ENCODE measurements at places on chromosomes 6 and 20.

- no peak for DNase-seq
Measured at GRCh38 chr6:43849844-43850243, 79.8 kb downstream of the VEGFA start.

DNA sequence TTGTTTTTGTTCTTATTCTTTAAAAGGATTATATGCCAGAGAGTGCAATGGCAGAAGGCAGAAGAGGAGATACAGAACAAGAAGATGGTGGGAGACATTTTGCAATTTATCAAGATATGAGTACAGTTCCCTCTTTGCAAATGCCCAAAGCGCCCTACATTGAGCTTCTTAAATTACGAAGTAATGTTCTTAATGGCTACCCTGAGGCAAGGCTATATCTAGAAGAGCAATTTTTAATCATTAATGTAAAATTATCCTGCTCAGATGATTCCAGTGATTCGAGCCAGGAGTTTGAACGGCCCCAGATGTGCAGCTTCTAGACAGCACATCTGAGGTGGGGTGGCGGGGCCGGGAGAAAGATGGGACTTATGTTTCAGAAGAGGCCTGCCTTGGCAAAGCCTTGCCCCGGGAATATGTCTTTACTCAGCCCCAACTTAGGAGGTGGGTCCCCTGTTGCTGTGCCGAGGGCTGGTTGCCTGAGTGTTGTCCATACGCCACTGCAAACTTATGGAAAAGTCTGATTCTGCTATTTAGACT lies 84.9 kb upstream of the MLN start:
- DNase-seq = no peak

GRCh38 chr6:142271476-142271875 lies 30.3 kb upstream of the ADGRG6 start:
- DNase-seq = no peak

DNA sequence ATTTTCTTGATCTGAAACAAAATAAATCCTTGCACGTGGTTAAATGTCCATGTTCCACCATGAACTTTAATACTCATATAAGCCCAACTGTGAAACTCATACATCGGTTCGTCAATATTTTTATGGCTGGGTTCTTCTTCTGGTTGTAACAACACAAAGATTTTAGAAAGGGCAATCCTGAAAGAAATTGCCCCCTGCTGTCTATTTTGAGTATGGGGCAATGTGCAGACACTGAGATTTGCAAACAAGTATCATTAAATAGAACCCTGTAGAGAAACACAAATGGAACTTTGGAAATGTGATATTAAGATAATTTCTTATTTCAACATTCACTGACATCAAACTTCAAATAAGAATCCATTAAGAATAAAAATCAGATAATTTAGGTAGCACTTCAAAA lies 80.2 kb upstream of the PHACTR1 start:
- no peak for DNase-seq

DNA sequence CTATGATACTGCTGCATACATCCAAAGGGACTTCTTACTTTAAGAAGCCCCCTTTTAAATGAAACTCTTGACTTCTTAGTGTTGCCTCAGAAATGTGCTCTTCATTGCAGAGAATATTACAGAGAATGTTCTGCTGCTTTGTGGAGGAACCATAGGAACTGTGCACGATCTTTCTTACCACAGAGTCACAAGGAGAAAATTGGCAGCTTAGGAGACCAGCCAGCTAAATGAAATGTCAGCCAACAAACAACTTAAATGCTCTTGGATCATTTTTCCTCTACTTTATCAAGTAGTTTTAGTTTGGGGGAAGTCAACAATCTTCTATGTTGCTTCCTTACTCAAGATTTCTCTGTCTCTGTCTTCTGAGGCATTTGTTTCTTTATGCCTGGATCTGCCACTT lies 125.9 kb upstream of the MLIP start:
- no peak for DNase-seq

GRCh38 chr6:158636778-158637177 lies 7.8 kb downstream of the DYNLT1 start:
- no peak for DNase-seq

DNA sequence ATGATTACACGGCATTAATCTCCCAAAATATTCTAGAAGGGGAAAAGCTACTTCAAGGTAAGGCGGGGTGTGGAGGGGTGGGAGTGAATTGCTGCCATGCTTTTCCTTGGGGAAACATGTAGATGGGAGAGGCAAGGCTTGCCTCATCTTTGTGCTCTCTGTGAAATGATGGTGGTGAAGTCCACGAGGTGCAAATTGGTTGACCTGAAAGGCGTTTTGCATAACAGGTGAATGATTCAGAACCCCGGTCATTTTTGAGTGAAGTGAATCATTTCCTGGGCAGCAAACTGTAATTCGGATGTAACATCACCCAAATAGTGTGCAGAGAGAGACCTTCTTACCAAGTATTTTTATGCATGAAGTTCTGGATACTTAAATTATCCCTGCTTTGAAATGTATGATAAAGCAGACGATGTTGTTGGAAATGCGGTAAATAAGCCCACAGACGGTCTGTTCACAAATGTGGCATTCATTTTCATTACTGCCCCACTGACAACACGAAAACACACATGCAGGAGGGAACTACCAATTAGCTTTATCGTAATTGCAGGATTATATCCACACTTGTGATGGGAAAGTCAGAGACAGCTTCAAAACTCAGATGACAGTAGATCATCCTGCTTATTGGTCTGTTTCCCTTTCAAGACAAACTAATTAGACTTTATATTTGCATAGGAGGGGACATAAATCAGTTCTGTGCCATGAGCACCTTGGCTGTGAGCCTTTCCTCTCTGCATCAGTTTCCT lies 3.0 kb downstream of the CDH4 start:
- peak; percentile 67 for DNase-seq

DNA sequence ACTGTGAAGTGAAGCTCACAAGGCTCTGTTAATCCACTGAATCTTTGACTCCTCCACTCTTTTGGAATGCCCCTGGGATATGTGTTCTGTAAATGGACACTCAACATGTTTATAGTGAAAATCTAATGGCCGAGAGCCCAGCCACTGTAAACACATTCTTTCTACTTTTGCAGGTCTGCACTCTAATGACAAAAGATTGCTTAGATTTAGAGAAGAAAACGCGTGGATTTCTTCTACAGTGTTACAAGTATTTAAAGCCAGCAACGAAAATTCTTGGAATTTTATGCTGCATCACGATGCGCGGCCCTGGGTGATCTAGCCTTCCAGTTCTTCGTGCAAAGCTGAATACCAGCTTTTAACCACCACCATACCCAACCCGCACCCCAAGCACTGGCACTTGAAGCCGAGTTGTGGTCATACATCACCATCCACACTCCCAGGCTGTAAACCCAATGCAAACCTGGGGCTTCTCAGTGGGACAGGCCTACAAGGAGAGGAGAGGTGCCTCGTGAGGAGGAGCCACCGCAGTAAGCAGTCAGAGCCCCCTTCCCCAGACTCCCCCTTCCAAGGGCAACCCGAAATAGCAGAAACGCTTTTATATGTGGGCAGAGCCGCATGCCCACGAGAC lies 3.7 kb upstream of the FOXO3 start:
- DNase-seq = no peak

DNA sequence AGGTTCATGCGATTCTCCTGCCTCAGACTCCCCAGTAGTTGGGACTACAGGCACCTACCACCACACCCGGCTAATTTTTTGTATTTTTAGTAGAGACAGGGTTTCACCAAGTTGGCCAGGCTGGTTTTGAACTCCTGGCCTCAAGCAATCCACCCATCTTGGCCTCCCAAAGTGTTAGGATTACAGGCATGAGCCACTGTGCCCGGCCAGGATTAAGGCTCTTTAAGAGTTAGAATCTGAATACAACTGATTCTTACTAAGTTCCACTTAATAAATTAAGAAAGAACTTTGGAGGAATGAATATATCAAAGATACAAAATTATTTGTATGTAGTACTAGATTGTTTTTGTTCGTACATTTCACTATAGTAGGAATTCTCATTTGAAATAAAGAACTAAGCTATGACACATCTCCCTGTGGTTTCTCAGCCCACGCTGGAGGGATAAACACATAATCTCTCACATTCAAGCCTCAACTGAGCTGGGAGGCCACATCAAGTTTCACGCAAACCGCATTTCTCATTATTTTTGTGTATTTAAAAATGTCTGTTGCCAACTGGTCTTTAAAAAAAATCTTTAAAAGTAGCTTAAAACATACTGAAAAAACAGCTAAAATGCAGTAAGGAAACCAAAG lies 34.2 kb downstream of the DTNBP1 start:
- no peak for DNase-seq

GRCh38 chr20:50376888-50377459 lies 133.2 kb upstream of the PTPN1 start:
- no peak for DNase-seq

GRCh38 chr6:152566103-152566875 lies 70.9 kb downstream of the SYNE1 start:
- no peak for DNase-seq

- no peak for DNase-seq
Measured at GRCh38 chr20:768426-768978, at the start of gene SLC52A3. Gene SLC52A3 (minus strand): TSS chr20:768500. CDS start chr20:765774, 2,726 bp downstream.

- no peak for DNase-seq
Measured at GRCh38 chr6:15266423-15266996, 20.6 kb downstream of the JARID2 start.

DNA sequence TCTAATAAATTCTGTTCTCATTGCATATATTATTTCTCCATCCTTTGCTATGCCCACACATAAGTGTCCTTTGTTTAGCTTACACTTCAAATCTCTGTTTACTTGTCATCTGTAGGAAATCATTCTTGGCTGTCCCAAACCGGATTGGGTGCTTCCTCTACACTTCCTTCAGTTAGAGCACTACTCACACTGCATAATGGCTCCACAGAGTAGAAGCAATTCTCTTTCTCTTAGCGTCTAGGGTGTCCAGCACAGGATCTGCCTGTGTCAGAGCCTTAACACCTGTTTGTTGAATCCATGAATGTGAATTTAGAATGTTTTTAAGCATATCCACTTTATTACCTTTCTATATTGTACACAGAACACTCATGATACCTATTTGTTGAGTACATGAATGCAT lies 87.0 kb upstream of the BMP2 start:
- DNase-seq = no peak

- no peak for DNase-seq
Measured at GRCh38 chr20:62146019-62146755, 2.6 kb downstream of the SS18L1 start.

- DNase-seq = no peak
Measured at GRCh38 chr6:13988049-13988738, 63.4 kb downstream of the RNF182 start.

DNA sequence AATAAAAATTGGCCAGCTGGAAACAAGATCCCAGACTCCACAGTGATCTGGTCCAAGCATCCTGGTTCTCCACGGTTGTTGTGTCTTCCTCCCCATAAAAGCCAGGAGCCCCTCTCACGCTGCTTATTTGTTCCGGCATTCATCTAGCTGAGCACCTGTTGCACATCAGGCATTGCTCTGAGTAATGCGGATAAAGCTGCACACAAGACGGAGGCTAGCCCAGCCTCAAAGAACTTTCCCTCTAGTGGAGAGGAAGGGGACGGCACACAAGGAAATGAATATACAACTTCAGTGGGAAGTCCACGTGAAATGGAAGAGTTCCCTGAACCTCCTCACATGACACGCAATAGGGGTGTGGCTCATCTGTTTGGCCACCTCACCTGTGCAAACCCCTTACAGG lies 30.3 kb upstream of the NXT1 start:
- peak; percentile 5 for DNase-seq

DNA sequence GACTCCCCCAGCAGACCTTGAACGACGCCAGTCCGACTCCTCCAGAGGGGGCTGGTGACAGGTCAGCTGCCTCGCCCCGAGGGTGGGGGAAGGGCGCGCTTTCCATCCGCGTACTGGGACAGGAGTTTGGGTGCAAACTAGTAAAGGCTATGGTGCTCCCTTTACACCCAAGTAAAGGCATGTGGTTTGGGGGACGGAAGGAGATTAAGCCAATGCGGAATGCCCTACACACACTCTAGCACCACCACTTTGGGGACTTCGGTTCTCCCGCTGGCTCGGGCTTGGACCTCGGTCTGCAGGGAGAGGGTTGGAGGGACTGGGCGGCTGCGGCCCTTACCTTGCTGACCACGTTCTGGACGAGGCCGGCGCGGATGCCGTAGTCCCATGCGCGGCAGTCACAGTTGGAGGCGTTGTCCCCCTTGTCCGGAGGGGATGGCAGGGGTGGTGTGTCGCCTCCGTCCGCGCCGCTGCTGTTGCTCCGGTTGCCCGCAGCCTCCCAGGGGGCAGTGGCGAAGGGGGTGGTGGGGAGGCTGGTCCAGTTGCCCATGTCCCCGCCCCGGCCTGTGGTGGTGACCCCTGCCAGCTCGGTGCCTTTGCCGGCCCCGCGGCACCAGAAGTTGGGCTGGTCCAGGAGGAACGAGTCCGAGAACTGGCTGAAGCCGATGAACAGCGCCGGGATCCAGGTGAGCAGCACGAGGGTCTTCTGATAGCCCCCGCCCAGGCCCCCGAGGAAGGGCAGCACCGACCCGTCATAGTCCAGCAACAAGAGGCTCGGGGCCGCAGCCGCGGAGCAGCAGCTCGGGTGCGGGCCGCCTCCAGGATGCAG lies 1.1 kb downstream of the SLC22A23 start:
- DNase-seq = no peak

DNA sequence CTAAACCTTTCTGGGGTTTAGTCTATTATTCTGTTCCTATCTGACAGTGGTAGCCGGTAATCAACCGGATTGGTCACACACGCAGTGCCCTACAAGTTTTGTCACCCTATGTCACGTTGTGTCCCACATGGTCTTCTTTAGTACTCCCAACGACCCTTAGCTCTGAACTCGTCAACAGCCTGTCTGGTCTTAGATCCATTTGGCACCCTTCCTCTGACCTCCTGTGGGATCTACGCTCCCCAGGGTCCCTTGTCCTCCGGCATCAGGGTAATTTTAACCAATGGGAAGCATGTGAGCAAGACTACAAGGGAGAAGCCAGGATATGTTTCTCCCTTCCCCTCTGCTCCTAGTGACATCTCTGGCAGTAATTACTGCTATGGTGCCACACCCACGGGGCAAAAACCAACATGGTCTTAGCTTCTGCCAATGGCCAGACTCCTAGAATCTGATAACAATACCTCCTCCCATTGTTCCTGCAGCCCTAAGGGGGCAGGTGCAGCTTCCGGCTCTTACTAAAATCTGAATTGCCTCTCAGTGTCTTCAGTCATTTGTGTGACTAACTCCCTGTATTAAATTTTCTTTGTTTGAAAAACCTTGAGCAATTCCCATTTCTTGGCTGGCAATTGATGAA lies 56.6 kb downstream of the MAFB start:
- no peak for DNase-seq

GRCh38 chr6:21748343-21749056 lies 154.9 kb downstream of the SOX4 start:
- DNase-seq = no peak

DNA sequence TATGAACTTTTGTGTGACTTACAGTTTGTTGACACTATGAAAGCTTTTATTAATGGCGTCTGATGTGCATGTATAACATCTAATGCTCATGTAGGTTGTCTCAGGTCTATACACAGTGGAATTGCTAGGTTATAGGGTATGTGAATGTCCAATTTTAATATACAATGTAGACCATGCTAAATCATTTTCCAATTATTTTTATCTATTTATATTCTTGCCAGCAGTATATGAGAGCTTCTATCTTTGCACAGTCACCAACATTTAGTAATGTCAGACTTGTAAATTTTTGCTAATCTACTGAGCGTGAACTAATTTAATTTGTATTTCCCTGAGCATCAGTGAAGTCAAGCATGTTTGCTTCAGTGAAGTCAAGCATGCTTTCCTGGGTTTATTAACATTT lies 64.4 kb downstream of the TPD52L1 start:
- DNase-seq = no peak

- DNase-seq = no peak
Measured at GRCh38 chr20:38554986-38555385, 26.0 kb upstream of the ADIG start.

All from SW 1271 (cell line).